Eye (tissue), 1 donor: ENCODE measurements at places on chromosomes 13 and 19.

DNA sequence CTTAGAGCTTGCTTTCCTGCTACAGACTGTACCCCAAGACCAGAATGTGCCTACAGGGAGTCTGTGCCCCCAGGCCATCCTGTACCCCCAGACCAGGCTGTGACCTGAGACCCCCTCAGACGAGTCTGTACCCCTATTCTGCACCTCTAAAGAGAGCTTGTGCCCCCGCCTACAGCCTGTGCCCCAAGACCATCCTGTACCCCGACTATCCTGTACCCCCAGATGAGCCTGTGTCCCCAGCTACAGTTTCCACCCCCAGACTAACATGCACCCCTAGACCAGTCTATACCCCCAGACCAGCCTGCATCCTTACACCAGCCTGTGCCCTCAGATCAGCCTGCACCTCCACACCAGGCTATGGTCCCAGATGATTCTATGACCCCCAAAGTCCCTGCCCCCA lies 2.0 kb downstream of the CACNG6 start:
- no peak for DNase-seq

DNA sequence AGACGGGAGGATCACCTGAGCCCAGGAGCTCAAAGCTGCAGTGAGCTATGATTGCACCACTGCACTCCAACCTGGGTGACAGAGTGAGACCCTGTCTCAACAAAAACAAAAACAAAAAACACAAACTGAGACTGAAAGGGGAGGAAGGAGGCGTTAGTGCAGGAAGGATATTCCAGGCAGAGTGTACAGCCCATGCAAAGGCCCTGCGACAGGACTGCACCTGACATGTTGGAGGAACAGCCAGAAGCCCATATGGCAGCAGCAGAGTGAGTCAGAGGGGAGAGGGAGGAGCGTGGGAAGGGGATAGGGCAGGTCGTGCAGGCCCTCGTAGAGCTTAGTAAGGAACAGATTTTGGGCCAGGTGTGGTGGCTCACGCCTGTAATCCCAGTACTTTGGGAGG lies 3.2 kb downstream of the ZNRF4 start:
- no peak for DNase-seq

DNA sequence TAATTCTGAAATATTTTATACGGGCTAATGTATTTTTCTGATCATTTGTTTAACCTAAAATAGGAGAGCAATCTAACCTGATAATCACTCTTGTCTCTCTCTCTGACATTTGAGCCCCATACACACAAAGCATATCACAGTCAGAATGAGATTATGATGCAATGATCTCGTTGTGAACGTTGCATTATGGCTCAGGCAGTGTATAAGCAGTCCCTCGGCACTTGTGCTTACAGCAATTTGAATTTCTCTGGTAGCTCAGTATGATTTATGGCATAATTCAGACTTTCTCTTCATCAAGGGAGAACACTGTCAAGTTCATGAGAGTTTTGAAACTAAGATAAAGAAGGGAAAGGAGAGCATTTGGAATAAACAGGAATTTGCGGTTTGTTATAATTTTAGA lies 256.1 kb downstream of the DACH1 start:
- DNase-seq: no peak

- no peak for DNase-seq
These were observed 100.6 kb downstream of the RAP2A start for GRCh38 chr13:97534540-97534939.

DNA sequence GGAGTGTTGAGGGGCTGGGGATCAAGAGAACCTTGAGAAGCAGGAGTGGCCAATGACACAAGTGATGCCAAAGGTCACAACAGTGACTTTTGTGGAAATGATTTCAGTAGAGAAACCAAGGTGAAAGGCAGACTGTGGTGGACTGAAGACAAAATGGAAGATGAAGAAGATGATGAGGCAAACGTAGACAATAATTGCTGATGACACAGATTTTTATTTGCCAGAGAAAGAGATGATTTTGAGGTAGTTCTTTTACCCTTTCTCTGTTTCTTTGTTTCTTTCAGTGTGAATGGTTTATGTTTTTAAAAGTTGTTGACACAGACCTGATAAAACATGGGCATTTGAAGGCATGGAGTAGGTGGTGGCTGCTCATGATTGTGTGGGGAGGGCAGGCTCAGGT lies 121.0 kb upstream of the ARGLU1 start:
- no peak for DNase-seq

DNA sequence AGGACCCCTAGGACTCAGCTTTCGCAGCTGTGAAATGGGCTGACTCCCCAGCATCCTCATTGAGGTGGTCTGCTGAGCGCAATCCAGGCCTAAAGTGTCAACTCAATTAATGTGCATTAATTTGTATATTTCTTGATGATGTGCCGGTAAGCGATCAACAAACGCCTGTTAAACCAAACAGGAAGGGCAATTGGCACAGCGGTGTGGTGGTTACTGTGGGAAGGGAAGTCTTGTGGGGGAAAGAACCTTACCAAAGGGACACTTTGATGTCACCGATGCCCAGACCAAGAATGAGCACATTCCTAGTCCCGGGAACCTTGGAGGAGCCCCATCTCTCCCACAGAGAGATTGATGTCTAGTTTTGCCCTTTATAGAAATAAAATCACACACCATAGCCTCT lies 1.6 kb downstream of the JAK3 start:
- DNase-seq: no peak

- no peak for DNase-seq
These were observed 87.6 kb upstream of the ZNF91 start for GRCh38 chr19:23482829-23483228.

DNA sequence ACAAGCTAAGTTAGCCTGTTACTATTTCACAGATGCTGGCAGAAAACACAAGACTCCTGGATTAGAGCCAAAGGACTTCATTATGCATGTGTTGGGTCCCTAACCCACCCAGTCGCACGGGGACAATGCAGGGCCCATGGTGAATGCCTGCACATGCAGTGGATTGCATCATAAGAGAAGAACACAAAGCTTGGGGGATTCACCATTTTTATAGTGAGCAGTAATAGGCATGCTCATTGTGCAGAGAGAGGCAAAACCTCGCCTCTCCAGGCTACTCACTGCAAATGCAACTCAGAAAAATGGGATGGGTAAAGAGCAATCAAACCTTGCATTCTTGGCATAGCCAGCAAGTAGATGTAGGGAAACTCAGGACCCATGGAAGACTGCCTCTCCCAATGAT lies 115.8 kb downstream of the DIAPH3 start:
- DNase-seq: no peak

- no peak for DNase-seq
These were observed 39.3 kb downstream of the LMO7 start for GRCh38 chr13:75675421-75675820.

- DNase-seq: no peak
These were observed 276.6 kb upstream of the ZNF507 start for GRCh38 chr19:32068793-32069192.

DNA sequence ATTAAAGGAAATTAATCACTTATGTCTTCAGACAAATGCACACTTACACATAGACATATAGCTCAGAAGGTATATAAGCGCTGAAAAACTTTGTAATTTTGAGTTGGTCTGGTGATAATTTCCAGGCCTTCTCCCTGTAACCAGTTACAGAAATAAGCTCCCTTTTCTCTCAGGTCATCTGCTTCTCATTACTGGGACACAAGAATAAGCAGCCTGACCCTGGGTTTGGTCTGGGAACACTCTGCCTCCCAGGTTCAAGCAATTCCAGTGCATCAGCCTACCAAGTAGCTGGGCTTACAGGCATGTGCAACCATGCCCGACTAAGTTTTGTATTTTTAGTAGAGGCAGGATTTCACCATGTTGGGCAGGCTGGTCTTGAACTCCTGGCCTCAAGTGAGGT lies 274.5 kb downstream of the LMO7 start:
- DNase-seq: no peak
